ENCODE measurements at places on chromosomes 16 and 17.

GRCh38 chr16:84663433-84664101, 15.3 kb downstream of the KLHL36 start:
- no peak for DNase-seq

- no peak for DNase-seq
Measured at GRCh38 chr16:24736758-24737157, 7.3 kb downstream of the TNRC6A start.

GRCh38 chr17:77494664-77495435, 354.1 kb downstream of the SEC14L1 start:
- peak; percentile 92 for DNase-seq

DNA sequence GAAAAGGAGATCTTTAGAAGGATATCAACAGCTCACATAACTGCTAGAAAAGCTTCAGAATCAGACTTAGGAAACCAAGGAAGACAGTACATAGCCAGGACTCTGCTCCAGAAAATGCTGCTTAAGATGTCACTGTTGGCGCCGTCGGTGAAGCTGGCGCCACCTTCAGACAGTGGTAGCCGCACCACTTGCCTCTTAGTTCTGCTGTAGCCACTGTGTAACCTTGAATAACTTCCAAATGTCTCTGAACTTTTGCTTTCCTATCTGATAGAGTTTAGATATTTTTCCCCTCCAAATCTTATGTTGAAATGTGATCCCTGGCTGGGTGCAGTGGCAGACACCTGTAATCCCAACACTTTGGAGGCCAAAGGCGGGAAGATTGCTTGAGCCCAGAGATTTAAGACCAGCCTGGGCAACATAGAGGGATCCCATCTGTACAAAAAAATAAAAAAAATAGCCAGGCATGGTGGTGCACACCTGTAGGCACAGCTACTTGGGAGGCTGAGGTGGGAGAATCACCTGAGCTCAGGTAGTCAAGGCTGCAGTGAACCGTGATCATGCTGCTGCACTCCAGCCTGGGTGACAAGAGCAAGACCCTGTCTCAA, 6.3 kb upstream of the USP31 start:
- no peak for DNase-seq

DNA sequence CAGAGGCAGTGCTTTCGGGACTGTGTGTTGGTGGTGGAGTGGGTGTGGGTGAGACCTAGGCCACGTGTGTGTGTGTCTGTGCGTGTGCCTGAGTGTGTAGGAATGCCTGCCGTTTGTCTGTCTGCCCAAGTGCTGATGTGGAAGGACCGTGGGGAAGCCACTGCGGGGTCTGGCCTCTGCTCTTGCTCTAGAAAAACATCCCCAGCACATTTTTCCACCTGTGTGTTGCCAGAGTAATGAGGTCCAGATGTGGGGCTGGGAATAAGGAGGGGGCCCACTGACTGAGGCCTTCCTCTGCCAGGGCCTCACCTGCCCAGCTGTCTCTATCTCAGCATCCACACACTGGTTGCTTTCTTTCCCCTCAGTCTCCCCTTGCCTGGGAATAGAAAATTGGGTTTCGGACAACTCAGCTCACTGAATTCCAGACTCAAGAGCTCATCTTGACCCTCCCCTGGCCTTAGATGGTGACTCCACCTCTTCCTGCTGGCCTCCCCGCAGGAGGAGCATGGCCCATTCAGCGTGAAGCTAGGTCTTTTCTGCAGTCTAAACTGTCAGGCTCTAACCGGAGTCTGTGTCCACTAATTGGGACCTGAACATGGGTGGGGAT, 7.6 kb downstream of the SGCA start:
- DNase-seq: peak; percentile 89

Measured in tongue (tissue), 3 donors.